ENCODE measurements at places on chromosomes 11 and 22.

DNA sequence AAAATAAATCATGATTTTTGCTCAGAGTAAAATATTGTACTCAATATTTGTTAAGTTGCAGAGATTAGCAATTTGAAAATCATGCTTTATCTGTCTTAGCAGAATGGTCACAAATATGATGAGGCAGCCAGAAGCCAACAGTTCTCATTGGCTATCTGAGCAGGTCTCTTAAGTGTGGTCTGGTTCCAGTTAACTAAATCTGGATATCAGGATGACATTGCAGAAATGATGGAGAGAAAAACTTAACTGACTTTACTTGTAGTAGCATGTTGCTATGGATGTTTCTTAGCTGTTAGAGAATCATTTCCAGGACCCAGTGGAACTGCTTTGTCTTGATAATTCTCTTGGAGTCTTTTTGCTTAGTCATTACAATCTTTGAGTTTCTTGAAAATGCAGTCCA, 1070.3 kb downstream of the JRKL start:
- no peak for DNase-seq

DNA sequence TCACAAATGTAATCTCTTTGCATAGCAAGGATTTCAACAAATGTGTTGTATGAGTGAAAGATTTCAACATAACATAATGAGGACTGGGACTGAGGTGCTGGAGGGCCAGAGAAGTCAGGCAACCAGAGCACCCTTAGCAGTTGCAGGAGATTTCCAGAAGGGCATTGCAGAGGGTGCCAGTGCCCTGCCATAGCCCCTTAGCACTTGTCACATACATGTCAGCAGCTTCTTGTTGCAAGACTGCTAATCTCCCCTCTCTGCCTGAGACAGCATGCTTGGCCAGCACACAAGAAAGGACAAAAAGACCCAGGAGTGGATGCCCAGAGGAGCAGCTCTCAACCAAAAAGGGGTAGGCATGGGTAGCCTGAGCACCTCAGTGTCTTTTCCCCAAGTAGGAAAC, 43.2 kb downstream of the BBOX1 start:
- no peak for DNase-seq

- DNase-seq, result no peak
These were observed 31.4 kb downstream of the CREB3L1 start for GRCh38 chr11:46308631-46309419.

DNA sequence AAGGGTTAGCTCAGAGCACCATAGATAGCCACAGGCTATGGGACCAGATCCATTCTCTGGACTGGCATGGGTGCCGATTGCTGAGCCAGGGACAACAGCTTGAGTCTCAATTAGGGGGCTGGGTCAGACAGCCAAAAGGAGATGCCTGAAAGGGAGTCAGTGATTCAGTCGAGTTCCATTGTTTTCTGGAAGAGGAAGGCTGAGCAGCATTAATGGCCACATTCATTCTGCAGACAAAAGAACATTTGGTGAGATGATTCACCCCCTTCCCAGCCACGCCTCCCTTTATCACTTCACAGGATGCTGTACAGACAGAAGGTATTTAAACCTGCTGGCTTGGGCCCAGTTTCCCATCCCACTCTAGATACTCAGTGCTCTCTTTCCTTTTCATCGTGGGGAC, 131.9 kb downstream of the ADAMTS15 start:
- DNase-seq, result peak; percentile 44

All from AG09309 (cell line).